ENCODE measurements at places on chromosomes 5 and 9. TPM values are rescaled to one million over a fixed set of nuclear protein-coding genes. Genes with fewer than 3 reads are reported as not detected.
A peak's percentile ranks its signal among the peaks of the same experiment; 100 is the strongest.

DNA sequence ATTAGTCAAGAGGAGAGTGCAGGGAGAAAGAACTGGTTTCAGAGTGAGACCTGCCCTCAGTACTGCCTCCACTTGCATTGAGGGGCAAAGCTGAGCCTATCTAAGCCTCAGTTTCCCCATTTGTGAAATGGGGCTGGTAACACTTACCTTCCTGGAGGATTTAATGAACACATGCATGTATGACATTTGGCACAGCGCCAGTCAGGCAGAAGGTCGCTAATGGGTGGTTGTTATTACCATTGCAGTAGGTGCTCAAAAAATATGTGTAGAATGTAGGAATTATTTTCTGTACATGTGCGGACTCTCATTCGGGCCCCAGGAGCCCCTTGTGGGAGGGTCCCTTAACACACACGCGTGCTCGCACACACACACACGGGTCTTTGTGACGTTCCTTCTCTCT, 10.9 kb downstream of the FAT2 start:
- no peak for DNase-seq

- no peak for DNase-seq
Measured at GRCh38 chr5:122534829-122535228, 222.8 kb downstream of the SNCAIP start.

GRCh38 chr5:153517241-153517611, 26.8 kb downstream of the GRIA1 start:
- DNase-seq: no peak

- DNase-seq: no peak
Measured at GRCh38 chr5:36045895-36046294, 20.8 kb downstream of the UGT3A2 start.

- DNase-seq: no peak
Measured at GRCh38 chr9:36392489-36392888, 7.6 kb downstream of the RNF38 start.

The PURA gene
- total RNA-seq: 7.1 TPM

- no peak for DNase-seq
Measured at GRCh38 chr5:161009194-161009593, 157.2 kb upstream of the ATP10B start.

DNA sequence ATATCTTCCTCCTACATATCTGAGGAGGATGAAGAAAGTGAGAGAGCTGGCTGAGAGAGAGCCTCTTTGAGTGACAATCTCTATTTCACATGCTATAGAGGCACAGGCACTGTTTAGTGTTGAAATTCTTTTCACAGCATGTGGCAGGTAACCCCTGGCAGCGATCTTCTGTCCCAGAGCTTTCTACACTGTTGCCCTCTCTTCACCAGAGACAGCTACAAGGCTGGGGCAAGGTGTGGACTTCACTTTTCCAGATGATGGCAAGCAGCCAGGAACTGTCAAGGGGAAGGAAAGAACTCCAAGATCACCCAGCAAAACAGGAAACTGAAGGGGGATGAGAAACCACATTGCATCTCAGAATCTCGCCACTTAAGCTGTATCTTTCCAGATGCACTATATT, 205.2 kb downstream of the CAAP1 start:
- no peak for DNase-seq

GRCh38 chr9:26271495-26272122, 593.4 kb upstream of the TUSC1 start:
- no peak for DNase-seq

The UAP1L1 gene
- 9.7 TPM for total RNA-seq

The PRDM9 gene
- total RNA-seq: not detected

The SPAAR gene
- total RNA-seq: not detected

The ARL15 gene
- total RNA-seq: 9.7 TPM

DNA sequence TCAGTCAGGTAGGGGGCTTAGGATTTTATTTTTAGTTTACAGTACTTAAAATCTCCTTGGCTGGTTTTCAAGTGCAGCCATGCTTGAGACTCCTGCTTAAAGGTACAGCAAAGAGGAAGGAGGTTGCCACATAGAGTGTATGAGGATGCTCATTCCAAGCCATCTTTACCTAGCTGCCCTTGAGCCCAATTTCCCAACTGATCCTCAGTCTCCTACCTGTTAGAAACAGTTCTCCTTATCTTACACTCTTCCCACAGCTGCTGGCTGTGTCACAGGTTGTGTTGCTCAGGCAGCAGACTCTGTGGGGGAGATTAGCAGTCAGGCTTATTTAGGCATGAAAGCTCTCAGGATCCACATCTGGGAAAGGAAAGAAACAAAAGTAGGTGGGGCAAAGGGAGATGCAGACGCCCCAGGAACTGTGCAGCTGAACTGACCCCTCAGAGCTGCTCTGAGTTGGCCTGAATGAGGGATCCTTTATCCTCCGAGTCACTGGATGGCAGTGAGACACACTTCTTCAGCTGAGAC, 95.1 kb downstream of the NMUR2 start:
- DNase-seq: no peak

DNA sequence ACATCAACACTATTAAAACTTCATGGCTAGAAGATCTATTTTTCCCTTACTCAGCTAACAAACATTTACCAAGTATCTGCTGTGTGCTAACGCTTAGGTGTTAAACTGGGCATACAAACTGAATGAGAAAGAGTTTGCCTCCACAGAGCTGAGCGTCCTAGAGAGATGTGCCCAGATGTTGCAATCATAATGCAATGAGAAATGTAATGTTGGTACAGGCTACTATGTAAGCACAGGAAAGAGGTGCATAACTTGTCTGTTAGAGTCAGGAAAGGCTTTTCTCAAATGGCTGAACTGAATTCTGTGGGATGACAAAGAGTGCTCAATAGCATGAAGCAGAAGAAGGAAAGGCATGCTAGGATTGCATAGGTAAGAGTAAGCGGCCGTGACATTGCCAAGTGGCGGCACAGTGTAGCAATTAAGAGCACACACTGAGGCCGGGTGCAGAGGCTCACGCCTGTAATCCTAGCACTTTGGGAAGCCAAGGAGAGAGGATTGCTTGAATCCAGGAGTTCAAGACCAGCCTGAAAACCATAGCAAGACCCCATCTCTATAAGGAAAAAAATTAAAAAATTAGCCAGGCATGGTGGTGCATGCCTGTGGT, 137.8 kb downstream of the MEF2C start:
- no peak for DNase-seq

DNA sequence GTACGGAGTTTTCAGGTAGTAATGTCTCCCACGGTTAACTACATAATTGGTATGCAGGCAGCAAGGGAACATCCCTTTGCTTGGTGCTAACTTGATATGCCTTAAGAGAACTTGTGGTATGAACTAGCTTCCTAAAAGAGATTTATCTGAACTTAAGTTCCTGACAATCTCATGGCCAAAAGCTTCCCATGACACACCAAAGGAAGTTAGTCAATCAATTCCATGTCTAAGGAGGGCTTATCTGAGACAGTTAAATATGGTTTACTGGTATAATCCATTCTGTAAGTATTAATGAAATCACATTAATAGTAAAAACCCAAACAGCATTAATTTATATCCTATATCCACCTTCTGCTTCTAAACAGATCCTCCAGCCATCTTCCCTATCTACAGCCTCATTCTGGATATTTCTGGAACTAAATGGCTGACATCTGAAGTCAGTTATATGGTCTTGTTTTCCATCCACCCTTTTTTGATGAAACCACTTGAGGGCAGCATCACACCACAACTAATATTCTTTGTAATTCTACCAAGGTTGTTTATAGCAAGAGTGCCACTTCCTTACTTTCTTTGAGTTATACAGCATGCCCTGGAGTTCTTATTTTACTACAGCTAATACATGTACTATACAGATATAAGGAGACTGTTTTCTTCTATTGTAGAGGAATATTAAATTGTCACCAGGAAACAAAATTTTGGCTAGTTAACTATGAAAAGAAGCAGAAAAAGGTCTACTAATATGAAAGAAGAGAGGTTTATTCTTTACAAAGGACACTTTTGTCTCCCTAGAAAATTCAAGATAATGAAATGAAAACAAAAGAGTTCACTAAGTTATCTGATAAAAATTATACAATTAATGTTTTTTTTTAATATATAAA, 34.7 kb downstream of the SHOC1 start:
- DNase-seq: peak; percentile 54

The PRDM12 gene
- total RNA-seq: 0.13 TPM

- DNase-seq: no peak
Measured at GRCh38 chr9:134912126-134912840, 5.4 kb downstream of the FCN1 start.

- DNase-seq: no peak
Measured at GRCh38 chr5:143521846-143522400, 118.4 kb upstream of the NR3C1 start.

- no peak for DNase-seq
Measured at GRCh38 chr5:415928-416635, 26.9 kb upstream of the EXOC3 start.

DNA sequence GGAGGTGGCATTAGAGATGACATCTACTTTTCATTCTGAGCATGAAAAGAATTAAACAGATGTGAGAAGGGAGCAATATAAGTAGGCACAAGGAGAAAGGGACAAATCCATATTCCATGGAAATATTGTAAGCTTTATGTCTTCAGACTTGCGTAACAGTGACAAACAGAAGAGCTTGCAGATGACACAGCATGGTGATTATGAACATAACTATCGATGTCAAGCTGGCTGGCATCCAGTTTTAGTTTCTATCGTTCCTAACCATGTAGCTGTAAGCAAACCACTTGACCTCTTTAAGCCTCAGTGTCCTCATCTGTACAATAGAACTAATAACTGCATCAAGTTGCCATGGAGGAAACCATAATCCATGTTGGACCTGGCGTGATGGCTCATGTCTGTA, 246.7 kb upstream of the ADRA1B start:
- DNase-seq: no peak

DNA sequence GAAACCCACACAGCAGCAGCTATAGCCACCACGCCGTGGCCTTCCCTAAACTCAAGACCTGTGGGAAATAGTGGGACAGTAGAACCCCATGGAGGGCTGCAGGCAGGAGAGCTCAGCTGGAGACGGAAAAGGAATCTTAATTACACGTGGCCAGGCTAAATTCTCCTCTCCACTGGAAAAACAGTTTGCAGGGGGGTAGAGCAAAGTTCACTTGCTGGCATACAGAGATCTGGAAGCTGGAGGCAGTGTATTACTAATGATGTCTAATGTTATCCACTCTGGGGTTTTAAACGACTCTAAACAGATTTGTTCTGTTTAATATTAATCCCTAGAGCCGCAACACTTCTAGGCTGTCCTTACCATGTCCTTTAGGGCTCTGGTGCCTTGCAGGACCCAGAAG, 257.1 kb downstream of the SAXO1 start:
- no peak for DNase-seq

DNA sequence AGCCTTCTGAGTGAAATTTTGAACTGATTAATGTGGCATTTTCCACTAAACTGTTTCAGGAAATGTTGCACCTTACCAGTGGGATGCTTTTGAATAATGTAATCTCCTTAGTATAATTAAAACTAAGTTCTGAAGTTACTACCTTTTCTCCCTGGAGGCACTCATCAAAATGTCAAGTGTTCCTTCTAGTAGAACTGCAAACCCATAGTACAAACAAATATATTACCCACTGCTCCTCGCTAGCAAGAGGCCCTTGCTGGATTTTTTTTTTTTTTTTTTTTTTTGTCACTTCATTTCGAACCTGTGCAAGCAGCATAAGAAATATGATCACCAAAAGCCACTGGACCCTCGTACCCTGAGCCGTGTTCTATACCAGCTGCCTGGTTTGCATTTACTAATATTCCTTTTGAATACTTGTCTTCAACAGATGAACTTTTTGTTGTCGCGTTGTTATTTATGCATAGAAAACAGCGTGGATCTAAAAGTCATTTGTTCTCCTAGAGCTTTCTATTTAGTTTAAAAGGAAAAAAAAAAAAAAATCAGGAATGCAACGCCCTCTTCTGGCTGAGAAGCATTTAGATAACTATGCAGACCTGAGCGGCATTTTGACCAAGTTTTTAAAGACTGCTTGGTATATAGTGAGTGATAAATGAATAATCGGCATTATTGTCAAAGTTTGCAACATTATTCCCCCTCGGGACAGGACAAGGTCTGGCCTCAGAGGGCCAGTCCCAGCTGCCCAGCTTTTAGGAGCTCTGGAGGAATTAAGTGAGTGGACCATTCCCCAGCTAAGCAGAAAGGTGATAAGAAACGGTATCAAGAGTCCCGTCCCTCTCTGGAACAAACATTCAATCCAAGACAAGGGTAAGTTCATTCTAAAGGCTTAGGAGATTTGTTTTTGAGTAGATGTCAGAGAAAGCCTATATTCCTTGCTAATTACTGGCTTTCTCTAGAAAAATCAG, 162.5 kb upstream of the KIF2A start:
- DNase-seq: no peak

- DNase-seq: no peak
Measured at GRCh38 chr9:127448112-127448805, 2.9 kb downstream of the RPL12 start.

DNA sequence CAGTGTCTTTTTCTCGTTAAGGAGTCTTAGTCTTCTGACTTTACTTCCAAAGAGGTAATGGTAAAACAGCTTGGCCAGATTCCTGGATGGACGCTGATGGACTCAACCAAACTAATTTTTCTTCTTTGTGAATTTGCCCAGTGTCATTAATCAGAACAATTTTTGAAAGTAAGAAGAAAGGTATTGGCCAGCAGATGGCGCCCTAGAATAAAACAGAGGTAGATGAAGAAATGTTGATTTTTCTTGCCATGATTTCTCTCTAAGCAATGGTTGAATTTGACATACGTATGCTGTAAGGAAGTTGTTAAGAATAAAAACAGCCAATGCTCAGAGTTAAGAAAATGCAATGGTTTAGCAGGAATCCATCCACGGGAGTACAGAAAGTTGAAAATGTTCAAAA, 500.0 kb downstream of the DIRAS2 start:
- peak; percentile 4 for DNase-seq

The LCN2 gene
- total RNA-seq: 283 TPM

The ASS1 gene
- 50.8 TPM for total RNA-seq

DNA sequence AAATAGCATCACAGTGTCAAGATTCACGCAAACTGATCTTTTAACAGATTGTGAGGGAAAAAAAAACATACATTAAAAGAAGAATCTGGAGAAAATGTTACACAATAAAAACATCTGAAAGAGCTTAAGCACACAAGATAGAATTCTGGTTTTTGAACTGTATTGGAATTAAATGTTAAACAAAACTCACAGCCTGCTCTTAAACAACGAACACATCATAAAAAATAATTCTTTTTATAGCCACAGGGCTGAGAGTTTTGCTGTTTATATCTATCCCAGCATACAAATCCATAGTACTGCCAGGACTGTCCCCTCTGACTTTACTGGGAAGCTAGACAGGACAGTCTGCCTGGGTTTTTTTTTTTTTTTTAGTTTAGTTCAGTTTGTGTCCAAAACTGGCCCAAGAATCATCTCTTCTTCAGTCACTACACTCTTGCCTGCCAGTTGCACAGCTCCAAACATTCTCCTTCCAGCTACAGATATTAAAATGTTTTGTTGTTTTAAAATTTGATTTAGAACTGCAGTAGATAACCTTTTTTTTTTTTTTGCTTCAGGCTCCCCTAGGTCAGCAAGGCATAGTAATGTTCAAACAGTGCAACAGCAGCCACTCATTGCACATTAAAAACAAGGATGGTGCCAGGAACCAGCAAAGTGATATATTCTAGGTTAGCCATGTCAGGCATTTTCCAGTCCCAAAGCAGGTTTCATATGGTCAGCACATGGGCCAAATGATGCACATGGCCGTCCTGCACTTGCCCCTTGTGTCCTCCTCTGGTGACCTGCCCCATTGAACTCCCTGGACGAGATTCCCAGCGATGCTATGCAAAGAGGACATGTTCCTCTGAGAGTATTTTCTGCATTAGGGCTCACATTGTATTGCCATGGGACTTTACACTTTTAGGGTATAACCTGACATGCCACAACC, 173.6 kb downstream of the ARL15 start:
- DNase-seq: no peak

- no peak for DNase-seq
Measured at GRCh38 chr9:90631964-90632363, 10.7 kb downstream of the DIRAS2 start.

The HDAC3 gene
- 39.7 TPM for total RNA-seq

- no peak for DNase-seq
Measured at GRCh38 chr9:967903-968641, 8.4 kb upstream of the DMRT3 start.
